ENCODE measurements at places on chromosomes 12 and 14.
A peak's percentile ranks its signal among the peaks of the same experiment; 100 is the strongest.

GRCh38 chr12:1869145-1869544 is 48.8 kb downstream of the LRTM2 start:
- no peak for DNase-seq

GRCh38 chr14:38120109-38120508 is 87.6 kb upstream of the SSTR1 start:
- no peak for DNase-seq

- no peak for DNase-seq
Measured at GRCh38 chr14:98958632-98959031, 313.4 kb downstream of the BCL11B start.

DNA sequence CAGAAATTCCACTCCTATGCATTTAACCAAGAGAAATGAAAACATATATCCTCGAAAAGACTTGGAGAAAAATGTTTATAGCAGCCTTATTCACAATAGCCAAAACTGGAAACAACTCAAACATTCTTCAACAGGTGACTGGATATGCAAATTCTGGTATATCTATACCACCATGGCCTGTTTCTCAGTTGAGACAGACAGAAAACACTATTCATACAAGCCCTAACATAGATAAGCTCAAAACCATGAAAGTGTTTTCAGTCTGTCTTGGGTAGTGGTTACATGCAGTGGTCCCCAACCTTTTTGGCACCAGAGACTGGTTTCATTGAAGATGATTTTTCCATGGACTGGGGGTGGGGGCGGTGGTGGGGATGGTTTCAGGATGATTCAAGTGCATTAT is 83.8 kb downstream of the SRGAP1 start:
- DNase-seq, result no peak

DNA sequence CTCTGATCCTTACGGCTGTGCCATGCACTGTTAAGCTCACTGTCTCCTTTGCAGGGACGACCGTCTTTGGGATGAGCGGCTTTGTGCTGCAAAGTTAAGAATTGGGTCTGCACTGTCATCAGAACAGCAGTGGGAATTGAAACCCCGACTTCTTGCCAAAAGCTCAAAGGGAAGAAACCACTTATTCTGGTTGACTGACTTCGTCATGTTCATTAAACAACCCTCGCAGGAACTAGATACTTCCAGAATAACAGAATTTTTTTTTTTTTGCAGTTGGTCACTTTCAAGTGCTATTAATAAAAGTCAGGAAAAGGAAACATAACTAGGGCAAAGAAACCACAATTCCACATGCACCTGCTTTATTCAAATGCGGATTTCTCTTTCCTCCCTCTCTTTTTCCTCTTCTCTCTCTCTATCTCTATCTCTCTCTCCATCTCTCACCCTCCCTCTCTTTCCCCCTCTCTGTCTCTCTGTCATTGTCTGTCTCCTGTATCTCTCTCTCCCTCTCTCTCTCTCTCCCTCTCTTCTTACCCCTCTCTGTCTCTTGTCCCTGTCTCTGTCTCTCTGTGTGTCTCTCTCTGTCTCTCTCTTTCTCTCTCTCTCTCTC is 12.3 kb upstream of the GLT1D1 start:
- no peak for DNase-seq

DNA sequence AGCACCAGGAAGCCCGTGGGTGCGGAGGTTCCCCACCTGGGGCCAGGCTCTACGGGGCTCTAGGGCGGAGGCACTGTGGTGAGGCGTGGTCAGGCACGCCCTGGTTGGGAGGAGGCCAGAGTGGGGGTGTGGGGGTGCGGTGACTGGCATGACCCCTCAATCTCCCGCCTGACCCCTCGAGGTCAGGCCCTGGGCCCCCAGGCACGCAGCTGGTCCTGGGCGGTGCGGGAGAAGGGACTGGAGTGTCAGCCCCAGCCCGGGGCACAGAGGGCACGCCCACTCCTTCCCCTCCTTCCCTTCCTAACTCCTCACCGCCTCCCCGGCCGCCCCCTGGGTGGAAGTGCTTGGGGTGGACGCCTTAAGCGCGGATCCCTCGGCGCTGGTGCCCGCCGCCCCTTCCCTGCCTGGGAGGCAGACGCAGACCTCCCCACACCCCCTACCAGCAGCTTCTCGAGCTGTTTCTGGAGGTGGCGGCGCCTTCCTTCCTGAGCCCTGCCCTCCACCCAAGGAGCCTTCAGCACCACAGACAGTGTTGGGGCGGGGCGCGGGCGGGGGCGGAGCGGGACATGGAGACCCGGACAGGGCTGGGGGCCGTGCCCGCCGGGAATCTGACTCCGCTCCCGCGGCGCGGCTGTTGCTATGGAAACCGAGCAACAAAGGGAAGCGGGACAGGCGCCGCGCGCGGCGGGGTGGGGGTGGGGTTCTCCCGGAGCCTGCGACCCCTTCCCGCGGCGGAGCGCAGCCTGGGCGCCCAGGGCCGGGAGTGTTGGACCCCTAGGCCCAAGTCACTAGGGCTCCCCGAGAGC is 741 bp upstream of the CRIP2 start:
- DNase-seq, result peak; percentile 94

DNA sequence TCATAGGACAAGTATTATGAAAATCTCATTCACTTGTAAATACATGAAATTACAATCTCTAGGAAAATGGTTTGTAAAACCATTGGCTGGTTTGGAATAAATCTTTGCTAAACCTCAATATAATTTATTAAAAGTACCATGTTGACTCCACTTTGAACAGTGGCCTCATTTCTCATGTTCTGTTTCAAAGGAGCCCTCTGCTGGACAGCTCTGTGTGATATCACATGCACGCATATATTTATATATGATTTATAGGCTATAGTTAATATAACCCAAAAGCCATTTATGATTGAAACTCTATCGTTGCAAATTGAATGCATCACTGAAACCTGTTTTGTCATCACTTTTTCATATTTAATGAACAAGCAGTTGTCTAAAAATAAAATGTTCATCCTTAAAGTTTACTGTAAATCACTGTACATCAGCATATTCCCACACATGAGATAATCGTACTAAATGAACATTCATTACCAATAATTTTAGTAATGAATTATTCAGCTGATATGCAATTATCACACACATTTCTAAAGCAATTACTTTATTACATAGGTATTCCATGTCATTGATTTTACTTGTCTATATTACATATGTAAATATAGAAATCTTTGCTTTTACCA is 493.8 kb downstream of the NPAS3 start:
- DNase-seq, result no peak

GRCh38 chr12:19201661-19202060 is 72.1 kb downstream of the PLEKHA5 start:
- no peak for DNase-seq

- DNase-seq, result no peak
Measured at GRCh38 chr14:35346738-35347322, 54.6 kb downstream of the PSMA6 start.

- no peak for DNase-seq
Measured at GRCh38 chr14:68062651-68063050, 243.1 kb downstream of the RAD51B start.

DNA sequence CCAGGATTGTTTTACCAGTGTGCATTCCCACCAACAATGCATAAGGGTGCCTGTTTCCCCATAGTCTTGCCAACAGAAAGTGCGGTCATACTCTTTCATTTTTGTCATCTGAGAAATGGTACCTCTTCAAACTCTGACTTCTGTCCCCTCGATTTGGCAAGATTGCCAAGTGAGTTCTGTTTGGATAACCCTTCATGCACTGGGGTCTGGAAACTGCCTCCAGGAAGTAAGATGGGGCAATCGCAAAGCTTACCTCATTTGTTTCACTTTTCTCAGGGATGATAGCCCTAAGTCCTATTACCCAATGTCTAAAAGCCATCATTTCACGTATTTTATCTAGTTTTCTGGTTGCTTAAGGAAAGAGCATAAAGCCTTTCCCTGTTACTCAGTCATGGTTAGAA is 28.6 kb upstream of the NR1H4 start:
- no peak for DNase-seq

- DNase-seq, result no peak
Measured at GRCh38 chr12:92989715-92990484, 60.8 kb upstream of the EEA1 start.

GRCh38 chr14:79543967-79544697 is 667.2 kb downstream of the DIO2 start:
- DNase-seq, result no peak

- DNase-seq, result no peak
Measured at GRCh38 chr12:109099431-109100020, 2.1 kb downstream of the UNG start.

GRCh38 chr12:45407981-45408728 is 192.3 kb downstream of the ANO6 start:
- DNase-seq, result no peak

GRCh38 chr12:55362675-55363074 is at the start of gene OR6C75:
TSS of gene OR6C75 (plus strand) at chr12:55362975. CDS start at chr12:55365111, 2,136 bp downstream.
- DNase-seq, result no peak

DNA sequence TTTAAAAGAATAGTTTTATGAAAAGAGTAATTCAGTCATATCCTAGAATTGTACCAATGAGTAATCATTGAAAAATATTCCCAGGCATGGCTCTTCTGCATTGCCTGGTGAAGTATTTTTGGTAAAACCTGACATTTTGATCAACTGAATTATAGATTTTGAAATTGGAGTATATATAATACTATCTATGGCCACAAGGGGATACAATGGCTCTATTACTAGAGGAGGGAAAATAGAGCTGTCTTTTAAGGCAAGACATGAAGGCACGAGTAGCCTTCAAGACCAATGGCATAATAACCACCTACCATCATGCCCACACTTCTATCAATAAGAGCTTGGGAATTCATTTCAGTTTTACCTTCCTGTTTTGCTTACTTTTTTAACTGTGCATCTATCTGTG is 1241.4 kb upstream of the TMEM132C start:
- no peak for DNase-seq

- no peak for DNase-seq
Measured at GRCh38 chr14:63933711-63934110, 80.9 kb downstream of the SYNE2 start.

DNA sequence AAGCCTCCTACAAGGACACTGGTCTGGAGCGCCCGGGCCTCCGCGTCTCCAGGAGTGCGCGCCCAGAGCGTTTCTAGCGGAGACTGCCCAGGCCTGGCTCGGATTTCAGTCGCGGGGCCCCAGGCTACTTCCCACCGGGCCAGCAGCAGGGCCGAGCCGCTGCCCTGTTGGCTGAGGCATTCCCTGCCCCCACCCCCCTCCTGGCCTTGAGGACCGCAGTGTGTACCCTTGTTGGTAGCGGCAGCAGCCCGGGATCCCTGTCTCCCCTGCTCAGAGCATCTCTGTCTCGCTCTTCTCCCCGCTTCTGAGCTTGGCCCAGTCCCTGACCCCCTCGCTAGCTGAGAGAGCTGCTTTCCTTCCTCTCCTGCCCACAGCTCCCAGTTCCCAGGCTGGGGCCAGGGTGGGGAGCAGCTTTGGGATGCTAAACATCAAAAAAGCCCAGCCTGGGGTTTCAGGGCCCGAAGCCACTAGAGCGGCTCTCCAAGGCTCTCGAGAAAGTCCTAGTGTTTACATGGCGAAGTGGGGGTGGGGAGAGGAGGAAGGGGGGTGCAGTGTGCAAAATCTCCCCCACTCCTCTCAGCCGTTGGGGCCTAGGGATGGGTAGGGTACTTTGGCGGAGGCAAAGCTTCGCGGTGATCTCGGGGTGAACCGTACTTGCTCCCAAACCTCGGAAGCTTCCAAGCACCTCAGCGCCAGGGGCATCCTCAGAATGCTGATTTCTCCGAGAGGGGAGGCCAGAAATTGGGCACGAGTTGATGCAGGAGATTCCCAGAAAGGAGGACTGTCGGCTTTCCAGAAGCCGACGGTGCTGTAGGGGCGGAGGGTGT is 6.4 kb downstream of the NKX2-1 start:
- no peak for DNase-seq

DNA sequence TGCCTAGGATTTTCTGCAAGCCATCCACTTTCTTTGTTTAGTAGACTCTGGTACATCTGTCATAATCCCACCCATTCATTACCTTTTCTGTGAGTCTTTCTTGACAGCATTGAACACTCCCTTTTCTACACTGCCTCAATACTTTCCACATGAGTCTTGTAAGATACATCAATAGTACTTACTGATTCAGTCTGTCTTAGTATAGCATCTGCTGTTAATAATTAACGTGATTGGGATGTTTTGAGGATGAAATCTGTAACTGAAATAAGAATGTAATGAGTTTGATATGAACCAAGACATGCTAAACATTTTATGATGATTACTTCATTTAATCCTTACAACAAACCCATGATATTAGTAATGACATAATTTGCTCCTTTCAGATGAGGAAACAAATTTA is 196.2 kb upstream of the FOXG1 start:
- DNase-seq, result no peak

GRCh38 chr12:23204933-23205778 is 580.2 kb downstream of the ETNK1 start:
- peak; percentile 32 for DNase-seq

GRCh38 chr12:94033101-94033500 is 115.3 kb upstream of the PLXNC1 start:
- DNase-seq, result no peak

- DNase-seq, result no peak
Measured at GRCh38 chr14:74964787-74965485, 9.5 kb upstream of the PGF start.

DNA sequence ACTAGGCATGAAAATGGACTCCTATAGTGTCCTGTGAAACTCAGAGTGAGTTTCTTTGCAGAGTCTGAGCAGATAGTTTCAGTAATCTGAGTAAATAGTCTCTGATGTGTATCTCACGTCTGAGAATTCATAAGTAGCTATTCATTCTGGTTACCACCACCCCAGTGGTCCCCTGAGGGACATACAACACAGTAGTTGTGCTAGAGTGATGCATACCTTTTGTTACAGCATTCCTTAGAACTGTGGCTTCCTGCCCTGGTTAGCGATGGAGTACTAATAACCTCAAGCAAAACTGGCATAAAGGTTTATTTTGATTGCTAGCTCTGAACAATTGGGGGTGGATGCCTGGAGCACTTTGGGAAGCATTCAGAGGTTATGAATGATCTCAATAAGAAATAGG is 114.7 kb downstream of the DAAM1 start:
- DNase-seq, result no peak

DNA sequence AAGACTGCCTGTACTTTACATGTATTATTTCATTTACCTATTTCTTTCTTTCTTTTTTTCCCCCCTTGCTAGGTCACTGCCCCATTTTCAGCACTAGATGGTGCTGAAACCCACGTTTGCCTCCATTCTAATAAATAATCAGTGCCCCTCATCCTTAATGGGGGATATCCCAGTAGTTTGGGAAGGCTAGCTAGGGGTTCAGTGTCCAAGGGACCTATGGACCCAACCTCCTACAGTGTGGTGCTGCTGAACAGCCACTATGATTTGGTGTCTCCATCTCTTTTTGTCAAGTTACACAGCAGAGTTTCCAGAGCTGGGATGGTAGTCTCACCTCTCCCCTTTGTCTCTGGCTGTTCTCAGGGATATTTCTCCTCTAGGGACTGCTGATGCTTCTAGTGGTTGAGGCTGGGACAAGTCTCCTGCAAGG is 6.5 kb upstream of the HCFC2 start:
- DNase-seq, result no peak

GRCh38 chr14:98234208-98234607 is 1037.8 kb downstream of the BCL11B start:
- no peak for DNase-seq

GRCh38 chr12:50220363-50220995 is 53.3 kb upstream of the CERS5 start:
- no peak for DNase-seq

Data from right lung (tissue), 10 donors.